ENCODE measurements at places on chromosomes 2 and 18.

GRCh38 chr2:28746429-28747111, 5.1 kb upstream of the PPP1CB start:
- DNase-seq: no peak

- no peak for DNase-seq
Measured at GRCh38 chr2:67216881-67217280, 180.3 kb upstream of the ETAA1 start.

- no peak for DNase-seq
Measured at GRCh38 chr2:64770781-64771334, 117.1 kb upstream of the SERTAD2 start.

GRCh38 chr2:44705876-44706480, 235.5 kb upstream of the SIX3 start:
- DNase-seq: no peak

All from DMS 273 treated with DMSO at 0.1 percent for 48 hours (cell line).